Hematopoietic multipotent progenitor cell treated with erythropoietin and hydrocortisone succinate and interleukin-3 and kit ligand, for 15 days (in vitro differentiated cells): ENCODE measurements at places on chromosomes 5 and 9.

DNA sequence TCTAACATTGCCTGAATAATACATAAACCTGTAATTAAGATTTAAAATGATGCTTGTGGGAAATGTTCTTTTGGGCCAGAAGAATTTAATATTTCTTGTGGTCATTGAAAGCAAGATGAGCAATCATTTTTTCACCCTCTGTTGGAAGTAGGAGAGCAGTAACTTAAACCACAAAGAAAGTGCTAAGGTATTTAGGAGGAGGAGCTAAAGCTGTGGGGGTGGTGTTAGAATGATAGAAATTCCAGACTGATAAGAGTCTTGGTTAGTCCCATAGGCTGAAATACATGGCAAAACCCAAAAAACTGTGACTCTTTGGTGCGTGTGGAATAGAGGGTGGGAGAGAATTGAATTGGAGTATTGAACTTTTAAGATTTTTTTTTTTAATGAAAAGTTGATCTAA, 247.0 kb downstream of the YTHDC2 start:
- no peak for DNase-seq

GRCh38 chr5:32314658-32315057, 1.9 kb upstream of the MTMR12 start:
- DNase-seq, result no peak

- DNase-seq, result no peak
These were observed 17.8 kb upstream of the CEP72 start for GRCh38 chr5:594226-594860.

- DNase-seq, result no peak
These were observed 2.2 kb downstream of the INPP5E start for GRCh38 chr9:136437430-136437829.

GRCh38 chr5:26940994-26941393, 97.4 kb downstream of the CDH9 start:
- no peak for DNase-seq

- no peak for DNase-seq
These were observed 65.8 kb downstream of the SHB start for GRCh38 chr9:38003230-38003629.

GRCh38 chr5:187617-188451, 3.5 kb upstream of the LRRC14B start:
- DNase-seq, result no peak

DNA sequence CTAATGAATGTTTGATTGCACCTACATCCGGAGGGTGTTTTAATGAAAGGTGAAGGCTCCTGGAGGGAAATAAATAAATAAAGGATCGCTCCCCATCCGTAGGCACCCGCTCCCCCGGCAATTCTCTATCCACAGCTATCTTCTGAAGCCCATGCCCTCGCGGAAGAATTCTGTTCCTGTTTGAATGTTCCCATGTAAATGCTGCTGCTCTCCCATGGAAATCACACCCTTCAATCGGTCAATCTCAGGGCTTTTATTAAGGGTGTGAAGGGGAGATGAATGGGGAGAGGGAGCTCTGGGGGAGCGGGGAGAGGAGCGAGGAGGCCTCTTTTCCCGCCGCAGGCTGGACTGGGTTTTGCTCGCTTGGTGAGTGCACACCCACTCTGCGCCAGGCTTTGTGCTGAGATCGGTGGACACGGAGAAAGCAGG, 21.1 kb upstream of the ARAP3 start:
- no peak for DNase-seq

GRCh38 chr5:160260881-160261815, 31.8 kb downstream of the FABP6 start:
- DNase-seq, result peak; percentile 93

DNA sequence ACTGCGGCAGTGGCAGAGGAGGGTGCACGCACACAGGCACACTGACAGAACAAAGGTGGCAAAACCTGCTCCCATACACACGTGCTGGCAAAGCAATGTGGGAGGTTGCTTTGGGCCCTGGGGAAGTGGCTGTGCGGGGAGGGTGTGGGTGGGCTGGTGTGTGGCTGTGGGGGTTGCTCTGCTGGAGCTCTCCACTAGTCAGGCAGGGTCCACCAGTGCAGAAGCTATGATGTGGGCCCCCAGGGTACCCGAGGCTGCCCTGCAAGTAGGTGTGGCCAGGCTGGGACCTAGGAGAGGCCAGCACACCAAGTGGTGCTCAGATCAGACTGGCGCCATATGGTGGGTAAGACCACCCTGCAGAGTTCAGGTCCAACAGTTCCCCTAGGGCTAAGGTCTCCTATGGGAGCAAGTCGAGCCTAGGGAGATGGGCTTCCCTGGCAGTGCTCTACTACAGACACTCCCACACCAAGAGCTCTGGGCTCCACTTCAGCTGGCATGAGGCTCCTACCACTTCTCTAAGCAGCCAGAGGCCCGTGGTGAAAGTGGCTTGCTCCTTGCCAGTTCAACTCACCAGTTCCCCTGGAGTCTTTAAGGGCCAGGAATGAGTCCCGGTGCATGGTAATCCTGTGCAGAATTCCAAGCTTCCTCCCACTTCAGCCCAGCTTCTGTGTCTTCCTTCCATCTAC, 46.2 kb upstream of the IFNE start:
- no peak for DNase-seq

DNA sequence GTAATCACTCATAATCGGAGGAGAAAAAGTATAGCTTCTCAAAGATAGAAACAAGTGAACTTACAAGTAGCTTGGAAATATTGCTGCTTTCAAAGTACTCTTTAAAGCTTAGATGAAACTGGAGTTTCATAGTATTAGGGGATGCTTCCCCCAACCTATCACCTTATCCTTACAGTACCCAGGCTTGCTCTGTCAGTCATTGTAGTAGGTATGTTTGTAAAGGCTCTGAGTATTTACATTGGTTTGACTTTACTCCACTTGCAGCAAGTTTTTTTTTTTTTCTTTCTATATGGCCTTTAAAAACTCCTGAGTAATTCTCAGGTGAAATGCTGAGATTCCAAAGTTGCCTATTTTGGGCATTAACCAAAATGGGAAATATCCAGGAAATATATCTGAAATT, 84.8 kb downstream of the CD180 start:
- DNase-seq, result no peak

DNA sequence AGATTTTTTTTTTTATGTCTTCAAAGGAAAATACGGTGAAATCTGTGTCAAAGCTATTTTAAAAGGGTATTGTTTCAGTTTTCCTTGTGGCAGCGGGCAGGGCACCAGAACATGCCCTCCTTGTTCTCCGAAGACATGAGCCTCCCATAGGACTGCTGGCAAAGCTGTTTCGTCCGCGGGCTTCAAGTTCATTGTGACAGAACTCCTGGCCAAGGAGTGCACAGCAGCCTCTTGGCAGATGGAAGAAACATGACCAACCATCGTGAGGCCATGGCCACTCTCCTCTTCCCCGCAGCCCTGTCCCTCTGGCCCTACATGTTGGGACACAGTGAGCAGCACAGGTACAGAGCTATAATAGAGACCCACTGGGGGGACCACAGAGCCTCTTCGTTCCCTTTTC, 99.5 kb downstream of the AOPEP start:
- no peak for DNase-seq

- no peak for DNase-seq
These were observed 112.6 kb upstream of the NFIL3 start for GRCh38 chr9:91536211-91536691.

DNA sequence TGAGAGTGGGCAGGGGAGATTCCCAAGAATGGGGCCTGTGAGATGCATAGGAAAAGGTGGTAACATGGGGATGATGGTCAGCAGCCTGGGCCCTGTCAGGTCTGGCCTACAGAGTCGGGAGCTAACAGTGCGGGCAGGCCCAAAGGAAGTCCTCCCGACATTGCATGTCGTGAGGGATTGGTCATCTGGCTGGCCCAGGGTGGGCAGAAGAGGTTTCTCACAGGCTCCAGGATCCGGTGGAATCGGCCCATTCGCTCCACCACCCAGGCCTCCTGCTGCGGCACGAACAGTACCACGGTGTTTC, 514 bp downstream of the STOML2 start:
- no peak for DNase-seq

- no peak for DNase-seq
These were observed 659.9 kb downstream of the ISL1 start for GRCh38 chr5:52043137-52043536.

- DNase-seq, result no peak
These were observed 21.6 kb downstream of the LPCAT1 start for GRCh38 chr5:1502046-1502736.

DNA sequence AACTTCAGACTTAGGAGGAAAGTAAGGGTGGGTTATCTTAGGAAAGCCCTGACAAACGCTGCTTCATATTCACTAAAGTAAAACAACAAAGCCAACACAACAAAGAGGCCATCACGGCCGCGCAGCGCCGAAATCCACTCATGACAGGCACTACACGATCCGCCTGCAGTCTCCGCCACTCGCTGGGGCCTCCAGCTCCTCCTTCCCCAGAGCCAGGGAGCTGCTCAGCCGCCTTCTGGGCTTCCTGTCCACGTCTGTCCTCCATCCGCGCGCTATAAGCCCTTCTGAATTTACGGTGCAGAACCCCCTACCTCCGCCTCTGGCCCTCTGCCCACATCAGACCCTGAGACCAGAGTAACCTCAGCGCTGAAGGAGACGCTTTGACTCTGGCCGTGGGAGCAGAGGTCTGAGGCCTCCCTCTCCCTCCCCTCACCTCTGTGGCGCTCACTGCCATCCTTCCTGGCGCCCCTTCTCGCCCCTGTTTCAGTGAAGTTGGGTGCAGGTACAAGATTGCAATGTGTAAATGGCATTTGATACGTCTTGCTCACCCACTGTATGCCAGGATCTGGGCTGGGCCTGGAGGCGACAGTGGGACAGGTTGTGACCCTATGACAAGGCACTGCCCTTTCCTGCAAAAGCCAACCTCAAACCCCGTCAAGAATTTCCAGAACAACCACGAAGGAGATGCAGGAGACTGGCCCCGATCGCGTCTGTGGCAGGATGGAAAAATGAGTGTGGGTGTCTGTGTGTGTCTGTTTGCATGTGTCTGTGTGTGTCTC, 74.9 kb upstream of the PHYKPL start:
- no peak for DNase-seq

- DNase-seq, result no peak
These were observed 779 bp downstream of the PKN3 start for GRCh38 chr9:128702949-128703615.

GRCh38 chr9:131122158-131122557, 3.2 kb upstream of the NUP214 start:
- DNase-seq, result no peak

GRCh38 chr5:56269216-56269927, 36.2 kb upstream of the ANKRD55 start:
- no peak for DNase-seq

- no peak for DNase-seq
These were observed 48.5 kb downstream of the PLGRKT start for GRCh38 chr9:5389109-5389732.

DNA sequence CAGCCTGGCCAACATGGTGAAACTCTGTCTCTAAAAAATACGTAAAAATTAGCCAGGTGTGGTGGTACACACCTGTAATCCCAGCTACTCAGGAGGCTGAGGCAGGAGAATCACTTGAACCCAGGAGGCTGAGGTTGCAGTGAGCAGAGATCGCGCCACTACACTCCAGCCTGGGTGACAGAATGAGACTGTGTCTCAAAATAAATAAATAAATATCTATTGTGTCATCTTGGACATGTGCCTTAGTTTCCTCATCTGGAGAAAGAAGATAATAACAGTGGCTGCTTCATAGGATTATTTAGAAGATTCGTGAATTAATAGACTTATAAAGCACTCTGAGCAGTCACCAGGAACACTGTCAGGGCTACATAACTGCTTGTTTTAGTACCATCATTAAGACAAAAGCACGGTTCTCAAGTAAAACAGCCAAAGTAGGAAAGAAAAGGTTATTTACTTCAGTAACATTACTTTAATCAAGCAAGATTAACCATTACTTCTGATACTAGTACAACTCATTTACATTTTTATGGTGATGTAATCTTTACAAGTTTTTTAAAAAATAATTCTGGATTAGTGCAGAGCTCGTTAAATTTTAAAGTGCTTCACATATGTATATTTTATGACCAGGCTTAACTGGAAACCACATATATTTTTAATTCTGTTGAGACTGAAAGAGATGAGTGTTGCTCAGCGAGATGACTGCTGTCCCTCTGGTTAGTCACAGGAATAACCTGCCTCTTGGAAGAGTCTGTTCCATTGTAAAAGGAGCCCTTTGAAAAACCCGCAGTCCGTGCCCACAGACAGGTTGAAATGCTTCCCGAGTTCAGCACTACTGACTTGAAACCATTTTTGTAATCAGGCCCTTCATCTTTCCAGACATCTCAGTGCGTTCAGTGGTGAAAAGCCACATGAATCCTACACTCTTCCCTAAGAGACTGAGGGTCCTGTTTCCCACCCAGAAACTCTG, 36.7 kb downstream of the ANKH start:
- DNase-seq, result no peak

DNA sequence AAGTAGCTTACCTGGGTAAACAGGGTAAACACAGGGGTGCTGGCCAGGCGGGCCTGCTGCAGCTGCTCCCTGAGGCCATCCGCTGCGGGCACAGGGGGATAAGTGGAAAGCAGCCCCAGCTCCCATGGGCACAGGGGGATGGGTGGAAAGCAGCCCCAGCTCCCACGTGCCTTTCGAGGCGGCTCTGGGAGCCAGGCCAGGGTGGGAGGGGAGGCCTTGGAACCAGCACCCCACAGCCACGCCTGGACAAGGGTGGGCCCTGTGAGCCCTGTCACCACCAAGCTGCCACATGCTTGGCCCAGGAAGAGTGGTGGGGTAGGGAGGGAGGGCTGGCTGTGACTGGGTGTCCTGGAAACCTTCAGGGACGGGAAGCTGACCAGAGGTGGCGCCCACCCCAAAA, 7.8 kb upstream of the CARD9 start:
- no peak for DNase-seq

GRCh38 chr9:5801739-5802113, 31.2 kb downstream of the ERMP1 start:
- no peak for DNase-seq

GRCh38 chr5:176660860-176661641, 13.8 kb downstream of the TSPAN17 start:
- DNase-seq, result peak; percentile 84

GRCh38 chr5:7755958-7756357, 95.0 kb downstream of the CFAP90 start:
- no peak for DNase-seq

- no peak for DNase-seq
These were observed 11.7 kb downstream of the SPDL1 start for GRCh38 chr5:169595172-169595820.

DNA sequence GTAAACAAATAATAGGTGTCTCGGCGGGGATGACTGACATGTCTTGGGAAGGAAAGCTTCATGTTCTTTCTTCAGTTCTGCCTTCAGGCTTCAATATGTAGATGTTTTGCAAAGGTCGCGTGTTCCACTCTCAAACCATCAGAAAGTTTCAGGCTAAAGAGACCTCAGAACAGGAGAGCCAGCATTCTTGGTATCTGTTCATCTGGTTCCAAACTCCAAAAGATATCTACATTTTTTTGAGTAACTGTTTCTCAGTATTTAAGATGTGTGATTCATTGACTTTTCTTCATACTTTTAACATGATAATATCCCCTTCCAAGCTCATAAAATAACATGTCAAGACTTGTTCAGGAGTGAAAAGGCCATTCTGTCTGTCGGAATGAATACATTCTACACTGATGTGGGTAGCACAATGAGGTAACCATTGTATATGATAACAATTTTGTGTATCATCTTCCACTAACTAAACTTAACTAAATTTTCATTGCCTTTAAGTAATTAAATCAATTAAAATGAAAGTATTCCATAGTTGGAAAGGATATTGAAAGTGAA, 183.6 kb downstream of the CFAP90 start:
- DNase-seq, result no peak

- DNase-seq, result no peak
These were observed 26.4 kb downstream of the LPCAT1 start for GRCh38 chr5:1497242-1497777.
